Right lung (tissue), 10 donors: ENCODE measurements at places on chromosomes 7 and 10. TPM values are rescaled to one million over a fixed set of nuclear protein-coding genes. Genes with fewer than 3 reads are reported as not detected.

Gene PRTFDC1
- polyA plus RNA-seq = 74.2 TPM

DNA sequence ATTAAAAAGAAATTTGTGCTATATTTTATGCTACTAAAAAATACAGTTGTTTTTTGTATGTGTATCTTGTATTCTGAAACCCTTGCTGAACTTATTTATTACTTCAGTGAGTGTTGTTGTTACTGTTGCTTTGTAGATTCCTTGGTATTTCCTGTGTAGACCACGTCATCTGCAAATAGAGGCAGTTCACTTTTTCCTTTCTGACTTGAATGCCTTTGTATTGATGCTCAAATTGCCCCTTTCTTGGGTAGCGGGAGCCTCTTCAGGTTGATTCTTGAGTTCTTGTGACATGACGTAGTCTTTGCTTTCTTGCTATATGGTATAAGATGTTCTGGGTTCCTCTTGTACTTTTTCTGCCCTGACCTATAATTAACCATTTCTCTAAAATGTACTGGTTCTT lies 504.1 kb downstream of the SDK1 start:
- DNase-seq = no peak

DNA sequence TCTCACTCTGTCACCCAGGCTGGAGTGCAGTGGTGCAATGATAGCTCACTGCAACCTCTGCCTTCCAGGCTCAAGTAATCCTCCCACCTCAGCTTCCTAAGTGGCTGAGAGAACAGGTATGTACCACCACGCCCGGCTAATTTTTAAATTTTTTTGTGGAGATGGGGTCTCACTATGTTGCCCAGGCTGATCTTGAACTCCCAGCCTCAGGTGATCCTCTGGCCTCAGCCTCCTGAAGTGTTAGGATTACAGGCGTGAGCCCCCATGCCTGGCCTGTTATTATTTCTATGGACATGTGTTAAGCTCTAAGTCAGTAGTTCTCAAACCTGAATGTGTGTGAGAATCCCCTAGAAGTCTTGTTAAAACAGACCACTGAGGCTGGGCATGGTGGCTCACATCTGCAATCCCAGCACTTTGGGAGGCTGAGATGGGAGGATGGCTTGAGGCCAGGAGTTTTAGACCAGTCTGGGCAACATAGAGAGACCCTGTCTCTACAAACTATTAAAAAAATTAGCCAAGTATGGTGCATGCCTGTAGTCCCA lies 24.5 kb downstream of the TMEM270 start:
- DNase-seq = no peak

DNA sequence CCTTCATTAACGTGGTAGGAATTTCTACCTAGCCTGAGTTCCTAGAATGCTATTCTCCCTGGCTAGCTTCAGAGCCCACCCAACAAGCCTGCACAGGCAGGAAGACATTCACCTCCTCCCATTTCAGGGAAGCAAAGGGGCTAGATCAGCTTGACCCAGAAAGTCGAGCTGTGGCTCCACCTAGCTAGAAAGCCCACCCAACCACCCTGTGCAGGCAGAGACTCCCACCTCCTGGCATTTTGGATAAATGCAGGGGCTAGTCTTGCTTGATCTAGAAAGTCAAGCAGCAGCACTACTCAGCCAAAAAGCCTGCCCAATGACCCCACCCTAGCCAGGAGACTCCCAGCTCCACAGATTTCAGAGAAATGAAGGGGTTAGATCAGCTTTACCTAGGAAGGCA lies 479.5 kb downstream of the SDK1 start:
- no peak for DNase-seq

Gene GLRX3
- 80.2 TPM for polyA plus RNA-seq

DNA sequence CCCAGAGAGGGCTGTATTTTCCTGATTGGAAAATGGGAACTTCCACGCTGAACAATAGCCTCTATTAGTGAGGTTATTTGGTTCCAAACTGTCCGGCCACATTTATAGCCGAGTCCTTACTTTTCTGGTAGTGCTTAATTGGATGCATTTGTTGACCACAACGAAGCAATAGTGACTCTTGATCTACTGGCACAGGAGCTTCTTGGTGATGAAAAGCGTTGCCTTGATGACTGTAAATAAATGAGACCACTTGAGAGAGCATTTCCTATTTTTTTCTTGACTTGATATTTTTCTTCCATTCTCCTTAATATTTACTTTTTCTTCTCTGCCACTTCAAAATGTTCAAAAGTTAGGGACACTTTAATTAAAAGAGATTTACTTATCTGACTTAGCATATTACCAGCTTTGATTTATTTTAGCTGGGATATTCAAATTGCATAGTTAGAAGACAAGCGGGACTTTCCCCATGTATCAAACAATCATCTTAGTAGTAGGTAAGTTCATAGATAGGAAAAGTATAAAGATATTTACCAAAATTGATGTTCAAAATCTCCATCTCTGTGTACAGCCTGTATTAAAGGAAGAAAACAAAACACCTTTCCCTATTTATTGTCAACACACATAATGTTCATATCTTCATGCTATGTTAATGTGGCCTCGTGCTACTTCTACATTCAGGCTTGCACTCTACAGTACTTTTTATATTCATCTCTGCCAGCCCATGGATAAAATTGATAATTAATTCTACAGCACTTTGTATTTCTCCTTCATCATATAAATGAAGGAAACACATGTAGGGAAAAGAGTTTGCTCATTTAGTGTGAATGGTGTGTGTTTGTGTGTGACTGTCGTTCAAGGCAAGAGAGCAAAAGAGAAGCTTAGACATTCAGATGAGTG lies 5.1 kb upstream of the SP8 start:
- no peak for DNase-seq

- DNase-seq = no peak
Observed at GRCh38 chr7:144649120-144649519, 186.7 kb downstream of the TPK1 start.

GRCh38 chr10:11286261-11286852 lies 268.7 kb downstream of the CELF2 start:
- no peak for DNase-seq

DNA sequence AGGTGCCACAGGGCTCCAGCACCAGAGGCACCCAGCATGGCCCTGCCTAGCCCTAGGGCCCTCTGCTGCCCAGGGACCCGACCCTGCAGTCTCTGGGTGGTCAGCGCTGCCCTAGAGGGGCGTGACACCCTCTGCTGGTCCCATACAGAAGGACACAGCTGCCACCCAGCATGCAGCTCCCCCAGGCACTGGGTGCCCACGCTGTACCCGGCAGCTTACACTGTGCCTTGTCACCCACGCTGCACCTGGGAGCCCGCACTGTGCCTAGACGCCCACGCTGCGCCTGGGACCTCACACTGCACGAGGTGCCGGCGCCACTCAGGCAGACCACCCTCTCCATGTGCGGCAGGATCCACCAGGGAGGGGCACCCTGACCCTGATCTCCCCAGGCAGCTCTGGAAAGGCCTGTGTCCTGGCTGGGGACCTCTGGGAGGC lies 55.2 kb downstream of the PWWP2B start:
- DNase-seq = no peak

GRCh38 chr7:126700807-126701604 lies 551.7 kb downstream of the GRM8 start:
- DNase-seq = peak; percentile 6

Gene TMEM225B
- polyA plus RNA-seq = 1.4 TPM

- DNase-seq = no peak
Observed at GRCh38 chr7:154837622-154838021, 165.3 kb downstream of the PAXIP1 start.

DNA sequence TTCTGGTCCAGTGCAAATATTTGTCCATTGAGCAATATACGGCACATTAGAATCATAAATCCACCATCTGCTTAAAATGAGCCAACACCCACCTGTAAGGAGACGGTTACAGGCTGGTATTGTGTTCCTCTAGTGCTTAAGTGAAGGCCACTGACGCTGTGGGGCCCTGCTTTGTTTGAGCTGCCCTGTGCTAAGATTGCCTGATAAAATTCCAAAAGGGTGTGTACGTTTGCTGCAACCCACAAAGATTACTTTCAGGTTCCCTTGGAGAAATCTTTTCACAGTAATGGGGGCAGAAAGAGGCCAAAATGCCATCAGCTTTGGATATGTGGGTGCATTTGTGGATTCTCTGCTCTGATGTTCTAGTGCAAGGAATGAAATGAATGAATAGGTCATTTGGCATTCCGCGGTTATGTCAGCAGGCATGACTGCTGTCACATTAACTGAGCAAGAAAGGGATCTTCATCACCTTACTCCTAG lies 34.4 kb downstream of the AGR3 start:
- peak; percentile 37 for DNase-seq

Gene ENTPD1
- polyA plus RNA-seq = 27.5 TPM

DNA sequence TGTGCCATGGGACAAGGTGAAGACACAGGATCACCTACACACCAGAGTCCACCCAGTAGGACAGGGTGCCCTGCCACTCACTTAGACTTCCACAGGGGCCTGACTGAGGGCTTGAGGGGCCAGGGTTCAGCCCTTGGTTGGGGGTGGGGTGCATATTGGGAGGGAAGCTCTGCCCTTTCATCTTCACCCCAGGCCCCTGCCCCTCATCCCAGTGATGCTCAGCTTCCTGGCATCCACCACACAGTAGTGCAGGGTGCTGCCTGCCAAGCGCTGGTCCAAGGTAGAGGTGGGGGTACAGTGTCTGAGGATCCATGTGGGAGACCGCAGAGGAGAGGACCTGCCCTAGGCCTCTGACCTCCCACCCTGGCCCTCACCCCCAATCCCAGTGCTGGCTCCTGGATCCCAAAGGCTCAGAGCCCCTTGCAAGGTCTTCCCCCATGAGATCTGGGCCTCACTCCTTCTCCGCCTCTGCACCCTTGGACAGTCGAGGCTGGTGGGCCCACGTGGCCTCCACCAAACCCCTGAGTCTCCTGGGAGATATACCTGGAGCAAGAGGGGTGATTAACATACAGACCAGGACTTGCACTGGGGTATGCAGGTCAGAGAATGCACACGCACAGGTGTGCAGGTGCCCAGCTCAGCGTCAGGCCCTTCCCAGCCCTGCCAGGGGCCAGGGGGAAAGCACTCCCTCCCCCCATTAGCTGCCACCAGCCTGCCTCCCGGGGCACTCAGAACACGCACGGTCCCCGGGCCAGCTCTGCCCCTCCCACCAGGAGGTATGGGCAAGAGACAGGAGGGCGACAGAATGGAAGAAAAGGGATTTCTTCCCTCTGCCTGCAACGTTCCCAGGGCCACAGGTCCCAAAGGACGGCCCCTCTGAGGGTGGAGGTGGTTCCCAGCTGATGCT lies 8.6 kb upstream of the IRF5 start:
- no peak for DNase-seq

Gene AGR2
- 124 TPM for polyA plus RNA-seq

- DNase-seq = no peak
Observed at GRCh38 chr10:100736809-100737354, 8.5 kb upstream of the PAX2 start.

Gene POU6F2
- polyA plus RNA-seq = 0.13 TPM

DNA sequence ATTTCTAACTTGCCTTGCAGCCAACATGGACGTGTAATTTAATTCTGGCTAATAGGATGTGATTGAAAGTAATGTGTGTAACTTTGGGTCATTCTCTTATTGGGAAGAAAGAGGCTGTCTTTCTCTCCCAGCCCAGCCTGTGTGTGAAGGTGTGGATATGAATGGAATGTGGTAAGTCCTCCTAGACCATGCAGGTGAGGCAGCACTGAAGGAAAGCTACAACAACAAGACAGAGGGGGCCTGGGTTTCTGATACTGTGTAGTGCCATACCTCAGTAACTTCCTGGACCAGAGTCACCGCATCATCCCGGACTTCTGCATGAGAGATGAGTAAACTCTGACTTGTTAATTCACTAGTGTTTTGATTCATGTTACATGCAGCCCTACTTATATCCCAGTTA lies 237.0 kb downstream of the EXOC4 start:
- DNase-seq = no peak

DNA sequence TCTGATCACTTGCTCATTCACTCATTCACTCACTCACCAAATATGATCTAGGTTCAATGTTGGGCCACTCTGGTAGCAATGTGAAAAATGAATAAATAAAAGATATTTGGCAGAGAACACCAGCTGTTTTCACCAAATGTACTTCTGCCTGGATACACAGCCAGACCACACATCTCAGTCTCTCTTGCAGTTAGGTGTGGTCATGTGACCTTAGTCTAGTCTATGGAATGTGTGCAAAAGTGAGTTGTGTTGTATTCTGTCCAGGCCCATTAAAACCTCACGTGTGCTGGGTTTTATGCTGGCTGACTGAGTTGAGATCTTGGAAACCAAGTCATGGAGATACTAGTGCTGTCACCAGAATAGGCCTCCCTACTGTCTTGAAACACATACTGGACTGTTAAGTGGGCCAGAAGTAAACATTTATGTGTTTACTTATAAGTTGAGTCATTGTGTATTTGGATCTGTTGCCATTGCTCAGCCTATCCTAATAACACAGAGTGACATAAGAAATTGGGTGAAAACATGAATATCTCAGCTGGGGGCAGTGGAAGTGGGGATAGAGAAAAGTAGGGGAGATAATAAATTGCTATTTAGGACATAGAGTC lies 145.5 kb downstream of the PTEN start:
- DNase-seq = no peak

DNA sequence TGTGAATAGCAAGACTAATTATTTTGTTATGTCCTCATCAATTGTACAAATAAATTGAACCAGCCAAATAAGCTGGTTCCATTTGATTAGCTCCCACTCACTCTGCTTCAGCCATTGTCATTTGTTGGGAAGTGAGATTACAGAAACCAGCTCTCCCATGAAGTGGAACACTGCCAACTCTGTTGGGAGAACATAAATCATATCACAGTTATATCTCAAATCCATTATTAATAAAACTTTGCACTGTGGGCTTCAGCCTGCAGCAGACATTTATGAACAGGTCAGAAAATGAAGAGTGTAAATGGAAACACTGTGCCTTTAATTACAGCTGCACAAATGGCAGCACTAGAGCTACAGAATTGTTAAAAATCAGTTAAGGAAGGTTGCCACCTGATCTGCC lies 46.7 kb upstream of the TEX47 start:
- DNase-seq = no peak
